Astrocyte (in vitro differentiated cells and primary cell): ENCODE measurements at places on chromosomes 3 and 15. TPM values are rescaled to one million over a fixed set of nuclear protein-coding genes. Genes with fewer than 3 reads are reported as not detected.

ATP2B2 gene
- total RNA-seq: 0.05 TPM in 1 of 2 replicates, not detected in the other

GRCh38 chr3:179181993-179182551 lies 33.9 kb downstream of the PIK3CA start:
- no peaks in the 10 kb centered on the region for H3K27me3 ChIP-seq
- peak overlapping the region; percentile 64 for H3K27ac ChIP-seq
- H3K4me1 ChIP-seq: peaks cover 16% of the 10 kb centered on the region
- H3K36me3 ChIP-seq: no peaks in the 10 kb centered on the region

DUOXA2 gene
- total RNA-seq: not detected in 2 replicates

DNA sequence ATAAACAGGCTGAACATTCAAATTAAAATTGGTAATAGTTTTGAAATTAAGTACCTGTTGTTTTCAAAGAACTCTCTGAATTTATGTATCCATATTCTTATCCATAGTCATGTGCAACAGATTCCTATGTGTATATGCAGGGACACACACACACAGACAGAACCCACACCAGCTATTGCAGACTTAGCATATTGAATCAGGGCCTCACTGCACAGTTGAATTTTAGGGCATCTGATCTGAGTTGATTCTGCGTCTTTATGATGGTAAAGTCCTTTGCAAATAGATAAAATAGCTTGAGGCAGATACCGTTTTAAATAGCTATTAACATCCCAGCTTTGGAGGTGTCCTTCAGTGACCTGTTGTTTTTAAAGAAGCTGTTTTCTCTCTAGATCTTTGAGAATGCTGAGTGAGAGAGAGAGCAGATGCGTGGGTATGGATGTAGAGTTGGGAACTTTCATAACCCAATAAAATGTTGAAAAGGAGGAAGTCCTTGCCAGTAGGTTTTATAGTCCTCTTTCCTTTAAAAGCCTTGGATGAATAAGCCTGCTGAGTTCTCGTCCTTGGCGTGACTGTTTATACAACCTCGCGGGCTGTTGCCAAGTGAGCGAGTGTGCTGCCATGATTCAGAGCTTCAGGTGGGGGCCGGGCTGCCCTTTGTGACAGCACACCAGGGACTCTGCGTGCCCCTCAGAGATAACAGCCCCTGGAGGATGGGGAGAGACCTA lies 18.3 kb downstream of the MYZAP start:
- no peak overlapping the region for H3K4me3 ChIP-seq
- no peaks in the 10 kb centered on the region for H3K27me3 ChIP-seq
- DNase-seq: peak; percentile 44
- H3K36me3 ChIP-seq: no peaks in the 10 kb centered on the region
- no peak overlapping the region for H3K27ac ChIP-seq

GPR27 gene
- total RNA-seq: 2.0 and 2.9 TPM in 2 replicates

DNA sequence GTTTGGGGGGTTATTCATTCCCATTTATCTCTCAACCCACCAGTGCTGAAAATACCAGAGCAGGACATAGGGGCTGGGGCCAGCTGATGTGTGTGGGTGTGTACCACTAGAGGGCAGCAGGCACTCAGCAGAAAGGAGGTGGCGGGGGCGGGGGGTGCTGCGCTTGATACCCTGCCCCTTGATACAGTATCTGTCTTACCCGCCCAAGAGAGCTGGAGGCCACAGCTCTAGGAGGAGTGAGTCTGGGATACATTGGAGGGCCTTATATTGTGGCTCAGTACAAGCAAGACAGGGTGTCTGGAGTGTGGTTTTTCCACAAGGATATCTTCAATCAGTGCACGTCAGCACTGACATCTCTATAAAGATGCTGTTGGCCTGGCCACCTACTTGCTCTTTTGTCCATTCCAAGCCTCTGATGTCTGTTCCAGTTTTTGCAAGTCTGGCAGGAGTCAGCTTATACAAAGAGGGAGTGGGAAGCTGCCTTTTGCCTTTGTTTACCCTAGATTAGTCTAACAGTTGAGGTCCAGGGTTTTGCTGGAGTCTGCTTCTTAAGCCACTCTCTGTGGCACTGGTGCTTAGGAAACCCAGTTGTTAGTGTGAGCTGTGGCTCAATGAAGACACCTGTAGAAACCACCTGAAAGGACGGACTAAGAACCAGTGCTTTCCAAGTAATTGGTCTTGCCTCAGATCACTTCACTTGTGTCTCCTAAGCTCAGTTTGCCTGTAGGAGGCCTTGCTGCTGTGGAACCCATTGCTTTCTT lies 1.5 kb upstream of the RBM15B start:
- peaks cover 49% of the 10 kb centered on the region for H3K4me1 ChIP-seq
- H3K27me3 ChIP-seq: no peaks in the 10 kb centered on the region
- peaks cover 28% of the 10 kb centered on the region for H3K36me3 ChIP-seq
- no peak overlapping the region for H3K4me3 ChIP-seq
- DNase-seq: peak; percentile 20

GRCh38 chr3:124969963-124970722 lies 35.6 kb upstream of the MUC13 start:
- no peak overlapping the region for H3K27ac ChIP-seq
- H3K36me3 ChIP-seq: peaks cover 40% of the 10 kb centered on the region
- DNase-seq: no peak
- H3K4me1 ChIP-seq: peaks cover 3% of the 10 kb centered on the region

- no peak overlapping the region for H3K4me3 ChIP-seq
- no peaks in the 10 kb centered on the region for H3K4me1 ChIP-seq
- no peak overlapping the region for H3K27ac ChIP-seq
- H3K27me3 ChIP-seq: no peaks in the 10 kb centered on the region
- peak; percentile 49 for DNase-seq
Measured at GRCh38 chr3:81816473-81817250, 55.2 kb upstream of the GBE1 start.

DNA sequence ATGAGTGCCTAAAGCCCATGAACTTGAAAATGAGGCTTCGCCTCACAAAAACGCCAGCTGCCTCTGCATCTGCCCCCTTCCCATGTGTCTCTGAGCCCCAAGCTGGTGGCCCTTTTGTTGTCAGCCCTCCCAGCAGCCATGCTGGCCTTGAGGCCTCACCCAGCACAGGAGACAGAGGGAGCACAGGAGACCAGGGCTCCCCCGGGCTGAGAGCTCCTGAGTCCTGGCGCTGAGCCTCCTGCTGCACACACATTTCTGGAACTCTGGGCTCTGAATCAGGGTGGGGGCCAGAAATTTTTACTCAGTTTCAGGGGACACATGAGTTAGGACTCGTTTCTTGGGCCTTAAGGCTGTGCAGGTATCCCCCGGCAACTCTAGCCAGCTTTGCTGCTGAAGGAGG lies 56.4 kb upstream of the ACAD9 start:
- H3K4me1 ChIP-seq: no peaks in the 10 kb centered on the region
- no peaks in the 10 kb centered on the region for H3K27me3 ChIP-seq
- no peak for DNase-seq
- H3K36me3 ChIP-seq: peaks cover 9% of the 10 kb centered on the region
- H3K27ac ChIP-seq: no peak overlapping the region
